ENCODE measurements at places on chromosomes 3 and 15. TPM values are rescaled to one million over a fixed set of nuclear protein-coding genes. Genes with fewer than 3 reads are reported as not detected.

DNA sequence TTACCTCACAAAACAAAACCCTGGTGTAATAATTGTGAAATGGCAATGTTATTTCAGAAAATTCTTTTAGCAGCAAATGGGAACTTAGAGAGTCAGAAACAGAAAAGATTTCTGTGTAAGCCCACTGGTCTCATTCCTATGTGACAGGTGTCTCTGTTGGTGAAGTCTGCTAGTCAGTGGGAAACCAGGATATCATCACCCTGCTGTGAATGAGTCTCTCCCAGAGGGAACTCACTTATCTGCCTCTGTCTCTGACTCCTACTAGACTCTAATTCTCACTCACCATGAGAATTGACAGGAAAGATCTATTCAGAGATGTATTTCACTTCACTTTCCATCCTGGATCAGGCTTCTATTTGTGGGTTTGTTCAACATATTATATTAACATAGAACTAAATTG is 266.0 kb downstream of the EPHA3 start:
- no peak for DNase-seq

The KIF7 gene
- total RNA-seq, result 9.0 TPM

The HCLS1 gene
- 164 TPM for total RNA-seq

DNA sequence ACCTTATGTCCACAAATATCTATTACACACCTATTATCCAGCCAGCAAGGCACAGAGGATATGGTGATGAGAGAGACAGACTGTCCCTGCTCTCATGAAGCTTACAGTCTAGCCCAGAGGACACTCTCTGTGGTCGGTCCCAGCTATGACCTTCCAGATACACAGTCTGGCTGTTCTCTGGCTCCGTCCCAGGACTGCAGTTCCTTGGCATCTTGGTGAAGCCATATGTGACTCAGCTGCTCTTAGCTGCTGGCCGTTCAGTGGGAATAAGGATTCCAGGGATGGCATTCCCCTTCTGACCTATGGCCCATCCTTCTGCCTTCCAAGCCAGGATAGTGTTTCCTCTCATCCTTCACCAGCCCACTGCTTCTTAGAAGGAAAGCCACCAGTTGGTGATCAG is 30.8 kb downstream of the MEX3B start:
- DNase-seq, result no peak

- DNase-seq, result no peak
Measured at GRCh38 chr15:95362306-95362705, 968.2 kb upstream of the NR2F2 start.

The ARPC4 gene
- 138 TPM for total RNA-seq

GRCh38 chr3:171833789-171834460 is 9.2 kb upstream of the TMEM212 start:
- no peak for DNase-seq

The TEX264 gene
- total RNA-seq, result 55.3 TPM

- DNase-seq, result no peak
Measured at GRCh38 chr3:168053115-168053514, 42.6 kb downstream of the GOLIM4 start.

GRCh38 chr3:173009410-173009809 is 131.6 kb downstream of the SPATA16 start:
- no peak for DNase-seq

The FGD5 gene
- total RNA-seq, result 13.5 TPM

- DNase-seq, result no peak
Measured at GRCh38 chr3:36774052-36774451, 9.7 kb upstream of the DCLK3 start.

The PIK3CB gene
- 42.8 TPM for total RNA-seq

- DNase-seq, result no peak
Measured at GRCh38 chr3:190265126-190265525, 57.1 kb downstream of the CLDN1 start.

The ARNT2 gene
- 3.1 TPM for total RNA-seq

DNA sequence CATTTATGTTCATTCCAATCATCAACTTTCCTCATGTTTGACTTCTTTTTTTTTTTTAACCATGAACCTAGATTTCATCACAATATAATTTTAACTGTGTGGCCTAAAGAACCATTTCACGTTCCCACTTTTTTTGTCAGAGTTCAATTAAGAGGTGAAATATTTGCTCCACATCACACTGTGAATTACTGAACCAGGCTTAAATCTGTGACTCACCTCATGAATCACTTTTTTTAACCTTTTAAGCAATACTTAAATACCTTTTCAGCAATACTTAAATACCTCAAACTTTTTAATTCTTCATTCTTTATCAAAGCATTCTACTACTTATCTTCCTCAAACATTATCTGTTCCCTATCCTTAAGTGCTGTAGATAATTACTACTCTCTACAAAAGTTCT is 137.6 kb downstream of the SI start:
- no peak for DNase-seq

GRCh38 chr15:42498212-42499068 is 3.0 kb downstream of the SNAP23 start:
- DNase-seq, result no peak

GRCh38 chr15:82805994-82806406 is at the start of gene FSD2:
Gene FSD2, minus strand, starts transcription at chr15:82806069. Its CDS starts 18,679 bp downstream, at chr15:82787390.
- DNase-seq, result no peak

DNA sequence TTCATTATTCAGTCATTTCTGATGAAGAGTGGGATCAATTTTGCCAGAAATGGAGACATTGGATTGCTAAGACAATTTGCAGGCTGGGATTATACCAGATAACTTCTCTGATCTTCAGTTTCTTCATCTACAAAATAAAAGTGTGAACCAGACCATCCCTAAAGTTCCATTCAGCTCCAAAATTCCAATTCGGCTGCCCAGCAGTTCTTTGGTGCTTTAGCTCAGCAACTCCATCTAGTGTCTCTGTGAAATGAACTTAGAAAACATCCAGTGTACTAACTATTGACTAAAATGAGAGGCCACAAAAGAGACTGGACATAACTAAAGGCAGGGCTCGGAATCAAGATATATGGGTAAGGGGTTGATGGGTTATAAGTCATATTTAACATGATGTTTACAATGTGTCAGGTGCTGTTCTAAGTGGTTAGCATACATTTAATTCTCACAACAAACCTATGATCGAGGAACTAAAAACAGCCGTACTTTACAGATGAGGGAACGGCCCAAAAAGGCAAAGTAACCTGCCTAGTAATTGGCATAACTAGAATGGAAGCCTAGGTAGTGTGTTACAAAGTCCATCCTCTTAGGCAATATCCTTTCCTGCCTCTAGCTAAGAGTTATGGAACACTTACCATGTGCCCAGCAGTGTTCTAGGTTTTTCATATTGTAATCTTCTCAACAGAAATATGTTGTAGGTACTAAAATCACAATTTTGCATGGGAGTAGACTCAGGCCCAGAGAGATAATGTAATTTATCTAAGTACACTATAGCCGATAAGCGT is 17.0 kb downstream of the THAP10 start:
- no peak for DNase-seq

DNA sequence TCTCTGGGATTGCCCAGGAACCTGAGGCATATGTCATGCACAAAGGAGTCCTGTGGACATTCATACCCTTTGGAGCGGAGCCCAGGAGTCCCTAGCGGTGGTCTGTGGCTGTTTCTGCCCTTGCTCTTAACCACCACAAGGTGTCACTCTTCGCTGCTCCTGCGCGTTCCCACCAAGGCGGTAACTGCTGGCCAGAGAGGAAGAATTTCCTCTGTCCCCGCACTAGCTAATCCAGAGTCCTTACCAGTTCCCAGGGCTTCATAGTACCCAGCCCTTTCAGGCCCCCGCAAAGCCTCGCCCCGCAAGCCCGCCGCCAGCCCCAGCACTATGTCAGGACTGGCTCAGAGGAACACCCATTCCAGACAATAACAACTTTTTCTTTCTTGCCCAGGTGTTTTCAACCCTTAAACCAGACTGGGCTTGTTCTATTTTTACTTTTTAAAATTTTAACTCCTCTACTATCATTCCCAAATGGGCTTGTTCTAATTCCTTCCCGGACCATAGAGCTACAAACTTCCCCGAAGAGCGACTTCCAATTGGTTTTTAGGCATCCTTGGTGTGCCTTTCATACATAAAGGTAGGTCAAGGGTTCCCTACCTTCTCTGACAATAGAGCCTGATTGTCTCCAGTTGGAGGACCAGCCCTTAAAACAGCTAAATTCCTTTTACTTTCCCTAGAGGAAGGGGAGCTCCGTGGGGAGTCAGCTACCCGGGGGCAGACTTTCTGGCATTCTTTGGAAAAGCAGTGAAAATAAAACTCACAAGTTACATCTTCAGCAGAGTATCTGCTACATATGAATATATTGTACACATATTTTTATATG is 31.8 kb upstream of the ZNF774 start:
- DNase-seq, result peak; percentile 42

- DNase-seq, result no peak
Measured at GRCh38 chr3:42061025-42061712, 30.0 kb upstream of the TRAK1 start.

- no peak for DNase-seq
Measured at GRCh38 chr3:79994397-79994796, 226.6 kb upstream of the ROBO1 start.

The FBXO40 gene
- total RNA-seq, result not detected

The MYRIP gene
- total RNA-seq, result 3.7 TPM

- DNase-seq, result no peak
Measured at GRCh38 chr15:91609966-91610365, 243.5 kb upstream of the SLCO3A1 start.

The INKA1 gene
- total RNA-seq, result 3.9 TPM

GRCh38 chr3:86990012-86990733 is 776 bp downstream of the VGLL3 start:
- DNase-seq, result no peak

GRCh38 chr15:77856705-77857346 is 220.7 kb downstream of the TBC1D2B start:
- no peak for DNase-seq

- DNase-seq, result peak; percentile 87
Measured at GRCh38 chr15:40274350-40275274, 8.3 kb downstream of the ANKRD63 start.

The ADAMTSL3 gene
- 4.9 TPM for total RNA-seq

GRCh38 chr3:12632523-12632922 is 31.4 kb downstream of the RAF1 start:
- no peak for DNase-seq

GRCh38 chr3:42831321-42831713 is 22.1 kb downstream of the ACKR2 start:
- DNase-seq, result peak; percentile 66

DNA sequence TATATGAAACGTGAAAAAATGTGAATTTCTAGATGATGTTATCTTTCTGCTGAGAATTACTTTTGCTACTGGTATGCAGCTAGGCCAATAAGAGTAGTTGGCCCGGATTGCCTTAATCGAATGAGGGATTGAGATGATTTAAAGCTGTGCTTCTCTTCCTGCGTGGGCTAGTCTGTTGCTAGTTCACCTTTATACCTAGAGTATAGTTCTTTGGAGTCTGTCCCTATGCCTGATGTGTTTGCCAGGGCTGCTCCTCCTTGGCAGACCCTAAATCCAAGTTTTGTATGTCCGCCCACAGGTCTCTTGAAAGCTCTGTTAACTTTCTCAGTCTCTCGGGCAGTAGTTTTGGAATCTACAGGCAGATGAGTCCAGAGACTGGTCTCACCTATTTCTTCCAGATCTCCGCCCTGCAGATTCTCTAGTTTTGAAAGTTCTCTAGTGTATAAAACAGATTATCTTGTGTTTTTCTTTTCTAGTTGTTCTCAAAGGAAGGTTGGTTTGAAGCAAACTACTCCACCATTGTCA is 64.9 kb downstream of the MEF2A start:
- no peak for DNase-seq

The ZCWPW2 gene
- 0.74 TPM for total RNA-seq

The RCN2 gene
- 43.0 TPM for total RNA-seq

The LMCD1 gene
- 1,380 TPM for total RNA-seq

The FOXL2 gene
- not detected for total RNA-seq

DNA sequence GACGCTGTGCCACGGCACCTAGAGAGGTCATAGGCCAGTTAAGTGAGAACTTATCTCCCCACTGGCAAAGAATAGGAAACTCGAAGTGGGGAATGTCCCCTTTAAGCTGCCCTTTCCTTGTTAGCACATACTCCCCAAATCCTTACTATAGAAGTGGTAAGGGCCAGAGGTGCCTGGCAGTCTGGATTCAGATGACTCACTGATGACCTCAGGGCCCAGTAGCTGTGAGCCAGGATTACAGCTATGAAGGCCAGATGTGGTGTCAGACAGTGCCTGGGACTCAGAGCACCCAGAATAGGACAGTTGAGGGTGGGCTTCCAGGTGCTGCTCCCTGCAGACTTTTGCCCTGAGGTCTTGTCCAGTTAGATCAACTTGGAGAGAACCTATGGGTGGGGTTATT is 37.7 kb downstream of the PDIA5 start:
- no peak for DNase-seq

The KLF15 gene
- total RNA-seq, result 55.1 TPM

The C3orf52 gene
- 2.3 TPM for total RNA-seq

DNA sequence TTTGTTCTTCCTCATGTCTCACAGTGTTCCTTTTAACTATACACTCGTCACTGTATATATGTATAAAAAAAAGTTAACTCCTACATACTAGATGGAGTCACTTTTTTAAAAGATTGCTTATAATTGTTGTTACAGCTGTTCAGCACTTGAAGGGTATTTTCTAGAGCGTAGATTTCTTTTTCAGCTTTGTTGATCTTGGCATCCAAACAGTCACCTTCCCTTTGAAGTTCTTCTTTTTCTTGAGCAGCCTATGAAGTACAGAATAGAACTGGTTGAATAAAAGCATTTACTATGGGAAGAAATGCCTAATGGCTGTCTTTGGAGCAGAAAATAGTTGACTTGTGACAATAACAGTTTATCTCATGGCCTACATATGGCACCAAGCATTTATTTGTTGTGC is 17.8 kb downstream of the TTC14 start:
- DNase-seq, result no peak

DNA sequence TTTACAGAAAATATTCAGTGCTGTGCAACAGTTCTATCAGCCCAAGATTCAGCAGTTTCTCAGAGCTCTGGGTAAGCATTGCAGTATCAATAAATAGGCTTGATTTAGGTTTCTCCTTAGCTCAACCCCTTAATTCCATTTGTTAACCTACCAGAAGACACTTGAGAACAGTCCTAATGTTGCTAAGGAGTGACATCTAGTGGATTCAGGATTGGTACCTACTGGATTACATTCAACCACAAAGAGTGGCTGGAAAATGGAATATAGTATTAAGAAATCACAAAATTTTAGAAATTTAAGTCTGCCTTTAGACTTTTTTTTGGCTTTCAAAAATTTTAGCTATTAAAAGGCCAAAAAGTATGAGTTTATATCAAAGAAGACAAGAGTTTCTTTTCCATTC is 34.7 kb downstream of the POLG start:
- no peak for DNase-seq

DNA sequence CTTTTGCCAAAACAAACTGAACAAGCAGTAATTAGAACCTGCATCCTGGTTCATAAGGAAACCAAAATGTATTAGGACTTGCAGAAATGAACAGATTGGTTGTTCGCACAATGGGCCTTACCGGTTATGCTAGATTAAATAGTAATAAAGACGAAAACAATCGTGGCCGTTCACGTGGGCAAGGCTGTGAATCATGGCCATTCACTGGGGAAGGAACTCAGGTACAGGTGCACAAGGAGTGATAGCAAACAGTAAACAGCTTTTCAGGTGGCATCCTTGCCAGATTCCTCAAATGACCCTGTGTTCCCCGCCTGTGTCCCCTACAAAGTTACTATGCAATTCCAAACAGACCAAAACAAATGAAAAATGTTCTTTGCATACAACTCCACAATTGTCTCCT is 8.2 kb downstream of the LRIG1 start:
- no peak for DNase-seq

The RAB6B gene
- total RNA-seq, result 1.7 TPM
